ENCODE measurements at places on chromosomes 7 and 10. TPM values are rescaled to one million over a fixed set of nuclear protein-coding genes. Genes with fewer than 3 reads are reported as not detected.

LEP gene
- not detected for total RNA-seq

PNLIPRP2 gene
- 0.79 TPM for total RNA-seq

PTPRE gene
- total RNA-seq = 0.75 TPM

TMEM168 gene
- total RNA-seq = 6.8 TPM
